ENCODE measurements at places on chromosomes 2 and 18.

GRCh38 chr18:76456018-76456750, 38.9 kb downstream of the ZNF516 start:
- no peak for DNase-seq

- no peak for DNase-seq
These were observed 6.8 kb downstream of the PHLPP1 start for GRCh38 chr18:62721839-62722795.

GRCh38 chr2:74887445-74887951, 53.6 kb downstream of the HK2 start:
- DNase-seq = no peak

DNA sequence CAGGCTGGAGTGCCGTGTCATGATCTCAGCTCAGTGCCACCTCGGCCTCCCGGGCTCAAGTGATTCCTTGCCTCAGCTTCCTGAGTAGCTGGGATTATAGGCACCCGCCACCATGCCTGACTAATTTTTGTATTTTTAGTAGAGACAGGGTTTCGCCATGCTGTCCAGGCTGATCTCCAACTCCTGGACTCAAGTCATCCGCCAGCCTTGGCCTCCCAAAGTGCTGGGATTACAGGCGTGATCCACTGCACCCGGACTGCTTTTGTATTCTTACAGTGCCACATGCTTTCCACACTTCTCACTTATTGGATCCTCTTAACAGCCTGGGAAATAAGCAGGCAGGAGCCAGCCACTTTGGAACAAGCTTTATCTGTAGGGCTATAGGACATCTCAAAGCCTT, 25.3 kb upstream of the BCL2L11 start:
- DNase-seq = no peak

GRCh38 chr2:74396149-74396548, 16.0 kb upstream of the DCTN1 start:
- DNase-seq = no peak

DNA sequence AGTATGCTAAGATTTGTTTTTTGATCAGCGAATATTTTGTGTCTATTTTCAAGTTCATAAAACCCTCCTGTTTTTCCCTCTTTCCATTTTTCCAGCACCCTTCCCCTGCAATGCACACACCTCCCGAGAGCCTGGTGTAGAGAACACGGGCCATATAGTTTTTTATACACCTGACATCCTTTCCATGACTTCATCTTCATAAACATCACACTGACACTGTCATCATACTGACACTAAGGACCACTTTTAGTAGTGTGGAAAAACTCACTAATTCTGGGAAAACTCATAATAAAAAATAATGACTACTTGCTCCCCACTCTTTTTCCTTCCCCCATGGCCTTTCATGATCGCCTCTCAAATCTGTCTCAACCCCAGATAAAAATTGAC, 70.2 kb downstream of the EPHA4 start:
- DNase-seq = no peak

DNA sequence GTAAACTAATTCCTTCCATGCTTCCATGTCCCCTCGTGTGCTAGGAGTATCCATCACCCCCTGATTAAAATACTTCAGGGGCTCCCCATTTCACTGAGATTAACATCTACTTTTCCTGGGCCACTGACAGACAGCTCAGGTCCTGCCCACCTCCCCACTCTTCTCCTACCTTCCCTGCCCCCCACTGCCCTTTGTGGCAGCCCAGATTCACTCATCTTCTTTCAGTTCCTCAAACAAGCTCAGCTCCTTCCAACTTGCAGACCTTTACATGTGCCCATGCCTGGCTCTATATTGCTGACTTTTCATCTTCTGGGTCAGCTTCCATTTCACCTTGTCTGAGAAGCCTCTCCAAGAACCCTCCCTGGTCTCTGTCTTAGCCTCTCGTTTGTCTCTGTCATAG, 12.0 kb downstream of the RUFY4 start:
- no peak for DNase-seq

DNA sequence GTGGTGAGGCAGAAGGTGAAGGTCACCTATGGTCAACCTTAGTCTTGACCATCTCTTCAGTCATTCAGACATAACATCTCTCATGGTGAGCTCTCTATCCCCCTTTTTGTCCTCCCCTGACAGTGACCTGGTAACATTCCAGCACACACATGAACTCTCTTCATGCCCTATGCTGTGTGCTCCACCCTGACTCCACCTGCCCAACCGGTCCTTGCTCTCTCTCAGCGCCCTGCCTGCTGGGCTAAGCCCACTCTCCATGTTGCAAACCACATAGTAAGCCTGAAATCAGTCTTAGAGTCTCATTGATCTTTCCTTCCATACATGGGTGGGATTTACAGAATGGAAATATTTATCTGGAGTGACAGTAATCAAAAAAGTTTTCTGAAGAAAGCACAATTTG, 52.8 kb downstream of the MARCO start:
- no peak for DNase-seq

- DNase-seq = no peak
These were observed 36.8 kb upstream of the PLEKHM3 start for GRCh38 chr2:208062113-208062512.

DNA sequence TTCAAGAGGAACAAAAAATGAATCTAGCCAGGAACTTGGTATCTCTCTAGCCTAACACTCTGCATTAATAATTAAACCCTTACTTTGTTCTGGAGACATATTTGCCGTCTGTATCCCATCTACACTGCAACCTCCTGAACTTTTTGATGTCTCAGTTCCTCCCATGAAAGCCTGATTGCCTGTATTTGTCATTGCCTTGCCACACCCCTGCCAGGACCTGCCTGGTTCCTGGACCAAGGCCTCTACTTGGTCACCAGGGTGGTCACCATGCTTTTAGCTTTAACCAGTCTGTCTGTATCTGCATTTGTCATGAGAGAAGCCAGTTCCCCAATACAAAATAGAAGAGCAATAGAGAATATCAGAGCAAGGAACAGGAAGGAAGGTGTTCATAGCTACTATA, 58.8 kb upstream of the NOL4 start:
- no peak for DNase-seq
